HS-27A (cell line): ENCODE measurements at places on chromosomes 5 and 9.

DNA sequence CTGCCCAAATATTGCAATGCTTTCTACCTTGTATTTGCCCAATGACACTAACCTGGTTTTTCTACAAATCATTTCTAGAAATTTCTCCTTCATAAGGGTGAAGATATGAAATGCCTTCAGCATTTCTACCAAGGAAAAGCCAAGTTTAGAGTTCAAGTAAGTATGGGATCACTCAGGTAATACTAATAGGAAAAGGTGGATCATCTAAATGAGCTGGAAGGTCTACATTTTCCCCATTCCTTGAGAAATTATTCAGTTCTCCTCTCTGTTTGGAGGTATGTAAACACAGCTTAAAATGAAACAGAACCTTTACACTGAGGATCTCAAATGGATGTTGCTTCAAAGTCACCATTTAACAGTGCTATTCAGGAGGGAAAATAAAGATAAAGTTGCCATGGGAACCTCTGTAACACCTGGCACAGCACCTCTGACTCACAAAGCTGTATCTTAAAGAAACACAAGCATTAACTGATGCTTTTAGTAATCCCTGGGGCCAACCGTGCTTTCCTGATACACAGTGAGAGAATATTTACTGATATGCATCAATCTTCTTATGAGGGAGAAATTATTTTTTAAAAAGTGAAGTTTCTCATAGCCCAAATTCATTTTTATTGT, 161.3 kb downstream of the DRD1 start:
- no peak for DNase-seq

- no peak for DNase-seq
Observed at GRCh38 chr9:123414936-123415930, 59.2 kb downstream of the CRB2 start.

DNA sequence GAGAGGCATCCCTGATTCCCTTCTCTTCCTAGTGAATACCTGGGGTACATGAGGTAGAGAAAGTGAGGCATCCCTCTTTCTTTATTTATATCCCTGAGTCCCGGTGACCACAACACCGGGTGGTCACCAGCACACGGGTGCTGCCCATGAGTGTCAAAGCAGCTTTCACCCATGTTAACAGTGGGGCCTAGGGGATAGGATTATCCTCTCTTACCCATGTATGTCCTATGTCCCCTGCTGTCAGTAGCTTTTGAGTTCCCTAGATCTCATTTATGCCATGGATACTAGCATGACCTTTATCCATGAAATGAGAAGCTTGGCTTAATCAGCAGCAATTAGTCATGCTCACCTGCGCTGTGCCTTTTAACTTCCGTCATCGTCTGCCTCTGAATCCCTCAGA, 71.4 kb downstream of the RGMB start:
- DNase-seq, result no peak

GRCh38 chr5:54909911-54910870, 75.2 kb downstream of the ESM1 start:
- no peak for DNase-seq

- DNase-seq, result no peak
Observed at GRCh38 chr5:33235304-33235703, 205.5 kb upstream of the TARS1 start.

- DNase-seq, result no peak
Observed at GRCh38 chr9:15135164-15135792, 171.7 kb downstream of the TTC39B start.

DNA sequence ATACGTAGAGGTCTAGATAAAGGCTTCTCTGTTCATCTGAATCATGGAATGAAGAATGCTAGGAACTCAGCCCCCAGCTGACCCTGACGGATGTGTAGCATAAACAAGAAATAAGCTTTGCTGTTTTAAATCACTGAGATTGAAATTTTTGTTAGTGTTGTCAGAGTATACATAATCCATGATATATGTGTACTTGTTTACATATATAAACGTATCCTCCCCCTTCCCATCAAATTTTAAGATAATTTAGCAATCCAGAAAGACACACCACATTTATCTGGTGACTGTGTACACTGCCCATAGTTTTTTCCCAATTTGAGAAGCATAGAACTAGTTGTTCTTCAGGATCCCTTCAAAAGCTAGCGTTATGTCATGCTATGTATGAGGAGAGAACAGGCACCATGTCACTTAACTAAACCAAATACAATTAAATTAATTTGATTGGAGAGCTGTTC, 80.8 kb upstream of the OSMR start:
- DNase-seq, result peak; percentile 58

GRCh38 chr5:6850106-6850432, 136.8 kb downstream of the TENT4A start:
- no peak for DNase-seq

DNA sequence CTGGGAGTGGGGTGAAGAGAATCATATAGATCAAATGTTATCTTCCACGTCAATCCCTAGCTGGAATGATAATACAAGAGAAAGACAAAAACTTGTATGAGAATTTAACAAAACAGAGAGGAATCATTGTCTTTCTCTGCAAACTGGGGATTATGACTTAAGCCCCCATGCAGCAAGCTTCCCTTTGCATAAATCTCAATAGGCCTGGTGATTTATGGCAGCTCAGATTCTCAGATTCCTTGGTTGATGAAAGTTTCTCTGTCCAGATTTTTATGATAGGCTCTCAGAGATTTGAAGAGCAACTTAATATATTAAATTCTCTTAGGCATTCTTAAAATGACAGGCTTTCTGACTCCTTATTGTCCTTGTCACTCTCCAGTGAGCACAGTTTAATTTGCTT, 56.0 kb downstream of the RASGRF2 start:
- no peak for DNase-seq

GRCh38 chr5:36982146-36982545, 105.6 kb downstream of the NIPBL start:
- no peak for DNase-seq

DNA sequence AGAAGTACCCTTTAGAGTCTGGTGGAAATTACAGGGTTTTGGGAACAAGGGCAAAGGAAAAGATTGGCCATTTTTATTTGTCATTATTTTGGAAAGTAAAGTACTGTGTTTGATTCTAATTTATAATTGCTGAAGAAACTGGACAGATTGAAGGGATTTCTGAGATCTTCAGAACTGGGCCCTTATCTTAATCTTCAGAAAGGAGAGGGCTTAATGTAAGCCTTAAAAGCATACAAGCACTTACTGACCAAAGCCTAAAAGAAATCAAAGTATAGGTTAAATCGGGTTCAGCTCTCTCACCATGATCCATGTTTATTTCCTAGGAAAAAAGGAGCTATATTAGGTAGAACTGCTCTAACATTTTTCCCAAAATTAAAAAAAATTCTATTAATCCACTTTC, 35.6 kb downstream of the ERAP1 start:
- no peak for DNase-seq

DNA sequence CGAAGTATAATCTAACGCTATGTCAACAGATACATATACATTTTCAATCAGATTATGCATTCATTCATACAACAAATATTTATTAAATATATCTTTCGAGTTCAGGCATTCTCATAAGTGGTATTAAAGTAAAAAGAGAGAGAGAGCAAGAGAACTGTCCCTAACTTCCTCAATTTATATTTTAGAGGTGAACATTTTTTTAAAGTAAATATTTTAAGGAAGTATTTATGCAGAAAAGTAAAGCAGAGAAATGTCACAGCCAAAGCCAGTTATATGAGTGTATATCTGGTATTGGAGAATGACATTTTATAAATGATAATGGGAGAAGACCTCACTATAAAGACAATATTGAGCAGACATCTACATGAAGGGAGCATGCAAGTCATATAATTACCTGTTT, 667.3 kb upstream of the CDH9 start:
- DNase-seq, result no peak

DNA sequence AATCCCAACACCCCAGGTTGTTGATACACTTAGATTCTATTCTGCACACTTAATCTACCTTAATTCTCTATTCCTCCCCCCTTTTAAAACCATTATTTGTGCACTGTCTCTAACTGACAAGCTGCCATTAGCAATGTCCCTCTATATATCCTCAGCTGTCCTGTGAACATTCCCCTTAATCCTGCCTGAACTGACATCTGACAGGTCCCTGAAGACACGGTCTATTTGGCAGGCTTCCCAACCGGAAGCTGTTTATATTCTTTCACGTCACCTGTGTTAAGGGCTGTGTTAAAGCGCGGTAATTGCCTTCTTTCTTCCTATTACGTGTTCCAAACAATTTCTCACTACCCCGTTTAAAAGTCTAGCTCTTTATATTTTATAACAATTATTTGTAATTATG, 277.3 kb downstream of the CDH9 start:
- DNase-seq, result no peak

DNA sequence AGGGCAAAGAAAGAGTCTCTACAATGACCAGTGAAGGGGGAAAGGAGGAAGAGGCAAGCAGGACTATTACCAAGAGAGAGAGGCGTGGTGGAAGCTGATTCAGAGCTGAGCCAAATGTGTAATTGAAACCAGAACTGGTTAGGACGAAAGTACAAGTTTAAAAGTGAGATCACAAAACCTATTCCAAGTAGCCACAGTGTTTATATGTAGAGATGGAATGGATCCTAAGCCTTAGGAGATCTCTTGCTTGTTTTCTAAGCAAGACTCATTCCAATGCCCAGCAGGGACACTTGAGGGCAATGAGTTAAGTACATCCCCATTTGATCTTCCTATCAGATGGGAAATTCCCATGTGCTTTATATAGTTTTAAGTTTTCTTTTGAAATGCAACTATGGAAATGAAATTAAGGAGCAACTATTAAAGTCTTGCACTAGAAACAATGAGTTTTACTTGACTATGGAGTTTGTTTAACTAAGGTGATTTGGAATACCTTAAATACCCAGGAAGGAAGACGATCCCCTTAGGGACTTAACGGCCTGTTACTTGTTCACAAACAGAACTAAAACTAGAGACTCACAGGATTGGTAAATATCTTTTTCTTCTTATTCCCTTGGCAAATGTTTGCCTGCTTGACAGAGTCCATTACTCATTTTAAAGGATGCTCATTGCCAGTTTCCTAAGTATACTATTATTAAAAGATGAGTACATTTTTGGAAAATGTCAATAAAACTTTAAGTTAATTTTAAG, 51.1 kb upstream of the SNX2 start:
- DNase-seq, result no peak

DNA sequence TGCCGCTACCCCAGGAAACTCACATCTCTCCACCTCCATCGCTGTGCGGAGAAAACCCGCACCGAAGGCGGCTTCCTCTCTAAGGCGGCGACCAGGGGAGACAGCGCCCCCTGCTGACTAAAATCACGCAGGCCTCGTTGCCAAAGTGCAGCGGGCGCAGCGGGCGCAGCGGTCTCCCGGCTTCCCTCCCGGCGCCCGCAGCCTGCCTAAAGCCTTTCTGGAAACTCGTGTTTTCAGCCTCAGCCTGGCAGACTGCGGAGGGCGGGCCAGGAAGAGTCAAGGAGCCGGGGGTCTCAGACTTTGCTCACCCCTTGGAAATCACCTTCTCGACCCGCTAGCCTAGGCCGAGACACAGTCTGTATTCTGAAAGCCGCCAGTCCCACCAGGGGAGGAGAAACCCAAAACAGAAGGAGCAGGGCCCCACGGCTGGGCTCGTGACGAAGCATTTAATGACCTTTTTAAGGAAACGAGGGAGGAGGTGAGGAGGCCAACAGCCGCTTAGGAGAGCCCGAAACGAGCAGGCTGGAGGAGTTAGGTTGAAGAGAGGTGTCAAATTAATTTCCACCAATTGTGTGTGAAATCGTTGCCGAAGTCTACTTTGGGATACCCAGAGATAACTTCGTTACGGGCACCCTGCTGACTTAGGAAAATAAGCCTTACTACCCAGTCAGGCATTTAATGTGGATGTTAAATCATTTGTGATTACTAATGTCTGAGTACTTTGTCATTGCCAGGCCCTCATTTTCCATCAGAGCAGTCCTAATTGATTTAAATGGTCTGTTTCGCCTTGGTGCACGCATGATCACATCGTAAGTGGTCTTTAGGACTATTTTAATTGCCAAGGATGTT, 7.3 kb upstream of the FOXB2 start:
- no peak for DNase-seq

DNA sequence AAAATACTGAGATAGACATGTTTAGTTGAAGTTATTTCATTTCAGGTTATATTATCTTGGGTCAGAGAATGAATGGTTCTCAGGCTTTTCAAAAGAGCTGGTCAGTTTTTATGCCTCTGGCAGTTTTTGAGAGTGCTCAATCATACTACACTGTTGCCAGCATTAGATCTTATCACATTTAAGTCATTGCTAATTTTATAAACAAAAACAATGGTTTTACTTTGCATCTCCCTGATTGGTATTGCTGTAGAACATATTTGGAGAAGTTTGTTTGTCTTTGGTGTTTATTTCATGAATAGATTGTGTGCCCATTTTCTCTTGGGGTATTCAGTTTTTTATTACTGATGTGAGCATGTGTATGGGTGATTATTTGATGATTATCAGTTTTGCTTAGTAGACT, 1.5 kb downstream of the CATSPER3 start:
- DNase-seq, result no peak

GRCh38 chr9:68560071-68560844, 19.6 kb upstream of the TMEM252 start:
- DNase-seq, result no peak

GRCh38 chr9:120098584-120098983, 481.4 kb downstream of the CDK5RAP2 start:
- no peak for DNase-seq
